Pericardium fibroblast (primary cell): ENCODE measurements at places on chromosomes 12 and 14. TPM values are rescaled to one million over a fixed set of nuclear protein-coding genes. Genes with fewer than 3 reads are reported as not detected.

The RBP5 gene
- 0.58 TPM in 1 of 2 replicates, not detected in the other for total RNA-seq

The TMEM120B gene
- 4.9 and 6.5 TPM in 2 replicates for total RNA-seq

The CTSG gene
- total RNA-seq = not detected in 2 replicates

The TAS2R50 gene
- 0.43 TPM in 1 of 2 replicates, not detected in the other for total RNA-seq

The GABARAPL1 gene
- 45.0 and 48.0 TPM in 2 replicates for total RNA-seq

The IL22 gene
- total RNA-seq = not detected in 2 replicates

The OR10AD1 gene
- total RNA-seq = not detected in 2 replicates

The PPP1R36 gene
- not detected in 2 replicates for total RNA-seq

The SLC16A7 gene
- total RNA-seq = 7.6 and 14.0 TPM in 2 replicates

The SMAGP gene
- 13.7 and 22.2 TPM in 2 replicates for total RNA-seq

The LPCAT3 gene
- 33.8 and 35.5 TPM in 2 replicates for total RNA-seq

The MYF6 gene
- not detected in 2 replicates for total RNA-seq

The NRL gene
- 0.12 and 3.7 TPM in 2 replicates for total RNA-seq

The FGD4 gene
- total RNA-seq = 7.5 and 8.1 TPM in 2 replicates

The KCNMB4 gene
- total RNA-seq = 3.5 and 4.7 TPM in 2 replicates

The LRFN5 gene
- total RNA-seq = 1.8 and 3.1 TPM in 2 replicates

The LRIG3 gene
- 15.8 and 34.8 TPM in 2 replicates for total RNA-seq

The FZD10 gene
- total RNA-seq = 0.17 TPM in 1 of 2 replicates, not detected in the other

The TPH2 gene
- total RNA-seq = not detected in 2 replicates

The DIO3 gene
- total RNA-seq = not detected in 2 replicates

The DBX2 gene
- not detected in 2 replicates for total RNA-seq

The CCDC177 gene
- total RNA-seq = 0.12 TPM in 1 of 2 replicates, not detected in the other

The AICDA gene
- not detected in 2 replicates for total RNA-seq

The SYNDIG1L gene
- not detected in 2 replicates for total RNA-seq

The SERPINA9 gene
- not detected in 2 replicates for total RNA-seq

The ALX1 gene
- 0.12 and 6.1 TPM in 2 replicates for total RNA-seq

The OXA1L gene
- total RNA-seq = 84.5 and 121 TPM in 2 replicates

The PRKAB1 gene
- total RNA-seq = 12.8 and 14.3 TPM in 2 replicates

The SLC39A5 gene
- total RNA-seq = not detected in 2 replicates

The OR10A7 gene
- total RNA-seq = not detected in 2 replicates

The PMCH gene
- total RNA-seq = not detected in 2 replicates

The TBX3 gene
- 6.0 and 11.7 TPM in 2 replicates for total RNA-seq

The GPR68 gene
- total RNA-seq = 0.09 and 0.47 TPM in 2 replicates

The CIDEB gene
- 1.0 and 1.2 TPM in 2 replicates for total RNA-seq

The KRT2 gene
- not detected in 2 replicates for total RNA-seq

The NEUROD4 gene
- total RNA-seq = not detected in 2 replicates

The SLCO1B1 gene
- total RNA-seq = not detected in 2 replicates

The CCDC88C gene
- total RNA-seq = 0.70 and 0.85 TPM in 2 replicates

The GPR84 gene
- total RNA-seq = not detected in 2 replicates
